ENCODE measurements at places on chromosomes 7 and 10.

GRCh38 chr10:132690401-132690800 lies 95.5 kb downstream of the NKX6-2 start:
- no peak for DNase-seq

- no peak for DNase-seq
Measured at GRCh38 chr7:20132585-20132984, 84.6 kb downstream of the MACC1 start.

- no peak for DNase-seq
Measured at GRCh38 chr10:114584419-114584818, 73.7 kb downstream of the ABLIM1 start.

GRCh38 chr10:104835422-104835821 lies 194.3 kb downstream of the SORCS3 start:
- no peak for DNase-seq

GRCh38 chr7:74194686-74195085 lies 15.1 kb upstream of the LAT2 start:
- DNase-seq, result no peak

All from NCI-H510A (cell line).